Lower lobe of right lung (tissue), 2 donors: ENCODE measurements at places on chromosomes 2 and 18.

DNA sequence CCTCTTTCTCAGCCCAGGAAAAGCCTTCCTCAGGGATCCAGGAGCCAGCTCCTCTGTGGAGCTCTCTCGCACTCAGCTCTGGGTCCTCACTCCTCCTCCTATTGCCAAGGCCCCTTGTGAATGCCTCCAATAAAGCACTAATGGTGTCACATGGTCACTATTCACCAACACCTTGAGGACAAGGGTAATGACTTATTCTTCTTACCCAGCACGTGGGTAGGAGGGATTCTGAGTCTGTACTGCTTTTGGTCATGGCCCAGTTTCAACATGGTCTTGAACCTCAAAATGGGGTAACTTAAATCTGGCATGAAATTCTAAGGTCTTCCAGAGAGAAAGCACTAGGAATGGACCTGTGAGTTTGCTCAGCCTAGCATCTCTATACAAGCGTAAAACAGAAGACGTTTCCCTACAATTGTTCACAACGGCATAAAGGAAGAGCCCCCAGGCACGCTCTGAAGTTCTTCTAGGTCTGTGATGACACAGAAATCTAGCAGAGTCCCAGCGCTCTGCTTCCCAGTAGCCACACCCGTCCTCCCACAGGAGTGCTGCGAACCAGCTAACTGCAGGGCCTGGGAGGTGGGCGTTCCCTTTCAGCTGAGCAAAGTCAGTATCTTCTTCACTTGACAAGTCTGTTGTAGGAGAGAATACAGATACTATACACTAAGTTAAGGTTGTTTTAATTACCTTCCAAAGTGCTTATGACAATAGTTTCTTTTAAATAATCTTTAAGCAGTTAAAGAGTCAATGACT is 14.6 kb upstream of the KIDINS220 start:
- no peak for DNase-seq

DNA sequence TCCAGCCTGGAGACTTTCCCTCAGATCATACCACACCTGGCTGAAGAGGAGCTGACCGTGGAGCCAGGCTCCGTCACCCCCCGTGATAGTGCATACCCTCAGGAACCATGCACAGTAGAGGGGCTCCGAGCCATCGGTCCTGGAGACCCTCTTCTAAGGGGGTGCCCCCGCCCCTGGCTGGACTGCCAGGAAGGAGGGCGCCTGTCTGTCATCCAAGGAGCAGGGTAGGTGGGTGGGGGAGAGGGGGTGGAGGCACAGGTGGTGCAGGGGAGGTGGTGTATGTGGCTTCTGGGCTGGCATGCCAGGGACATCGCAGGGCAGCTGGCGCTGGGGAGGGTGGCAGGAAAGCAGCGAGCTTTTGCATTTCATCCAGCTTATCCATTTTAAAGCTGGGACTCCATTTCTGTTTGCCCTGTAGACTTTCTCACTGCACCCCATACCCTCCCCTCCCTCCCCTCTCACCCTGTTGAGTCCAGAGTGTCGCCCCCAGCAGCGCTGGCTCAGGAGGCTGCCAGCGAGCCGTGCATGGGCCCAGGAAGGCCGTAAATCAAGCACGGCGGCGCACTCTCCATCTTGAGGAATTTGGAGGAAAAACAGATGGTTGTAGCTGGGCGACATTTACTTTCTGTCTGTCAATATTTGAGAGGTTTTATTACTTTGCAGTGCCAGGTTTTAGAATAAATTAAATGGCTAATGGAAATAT is 56.2 kb upstream of the HS6ST1 start:
- DNase-seq: peak; percentile 47

GRCh38 chr2:222707689-222708273 is 36.3 kb downstream of the MOGAT1 start:
- no peak for DNase-seq

DNA sequence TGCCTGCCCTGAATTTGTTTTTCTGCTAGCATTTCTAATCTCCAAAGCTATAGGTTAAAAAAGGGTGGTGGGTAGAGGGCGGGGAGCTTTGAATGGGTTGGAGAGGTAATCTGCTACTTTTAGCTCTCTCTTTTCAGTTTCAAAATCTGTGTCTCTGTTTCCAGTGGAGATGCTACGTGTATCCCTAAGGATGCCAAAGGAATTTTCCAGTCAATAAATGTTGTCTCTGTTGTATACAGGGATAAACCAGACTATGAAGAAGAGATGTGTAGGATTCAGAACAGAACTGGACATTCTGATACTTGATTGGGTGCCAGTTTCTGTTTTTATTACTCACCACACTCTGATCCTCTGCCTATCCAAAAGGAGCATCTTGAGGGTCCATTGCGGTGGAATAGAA is 50.1 kb downstream of the TMEM178A start:
- DNase-seq: no peak

GRCh38 chr2:224104668-224105386 is 65.7 kb upstream of the SERPINE2 start:
- DNase-seq: no peak

DNA sequence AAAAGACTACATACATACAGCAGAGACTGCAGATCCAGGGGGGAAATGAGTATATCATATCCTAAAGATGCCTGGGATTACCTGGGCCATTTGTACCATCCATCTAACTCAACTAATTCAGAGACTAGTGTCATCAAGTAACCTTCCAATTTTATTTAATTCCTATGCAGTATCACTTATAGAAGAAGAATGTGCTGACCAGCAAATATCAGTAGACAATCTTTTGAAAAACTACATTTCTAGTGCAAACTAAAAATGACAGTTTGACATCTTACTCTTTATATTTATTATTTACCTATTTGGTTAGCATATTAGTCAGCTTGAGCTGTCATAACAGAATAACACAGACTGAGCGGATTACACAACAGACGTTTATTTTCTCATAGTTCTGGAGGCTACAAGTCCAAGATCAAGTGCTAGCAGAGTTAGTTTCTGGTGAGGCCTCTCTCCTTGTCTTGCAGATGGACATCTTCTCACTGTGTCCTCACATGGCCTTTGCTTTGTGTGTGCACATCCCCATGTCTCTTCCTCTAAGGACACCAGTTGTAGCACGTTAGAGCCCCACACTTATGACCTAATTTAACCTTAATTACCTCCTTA is 47.0 kb downstream of the NCKAP5 start:
- no peak for DNase-seq

- no peak for DNase-seq
Observed at GRCh38 chr2:112960230-112960825, 17.5 kb upstream of the IL36G start.

GRCh38 chr2:232697807-232698110 is 628 bp downstream of the GIGYF2 start:
- DNase-seq: no peak

GRCh38 chr18:48940854-48941611 is 9.7 kb downstream of the SMAD7 start:
- DNase-seq: no peak

- no peak for DNase-seq
Observed at GRCh38 chr2:165766326-165766927, 27.6 kb downstream of the GALNT3 start.

GRCh38 chr18:76928179-76928868 is 106.0 kb downstream of the ZNF236 start:
- DNase-seq: no peak

DNA sequence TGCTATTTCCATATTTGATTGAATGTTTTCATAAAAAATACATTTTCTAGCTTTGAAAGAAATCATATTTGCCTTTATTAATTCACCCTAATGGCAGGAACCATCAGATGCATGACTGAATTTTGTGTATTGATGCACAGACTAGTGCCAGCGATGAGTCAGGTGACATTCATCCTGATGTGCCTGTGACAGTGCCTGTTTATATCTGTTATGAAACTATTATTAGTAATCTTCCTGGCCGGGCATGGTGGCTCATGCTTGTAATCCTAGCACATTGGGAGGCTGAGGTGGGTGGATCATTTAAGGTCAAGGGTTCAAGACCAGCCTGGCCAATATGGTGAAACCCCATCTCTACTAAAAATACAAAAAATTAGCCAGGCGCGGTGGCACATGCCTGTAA is 170.0 kb downstream of the TSN start:
- no peak for DNase-seq

GRCh38 chr2:134718023-134718816 is 580 bp downstream of the TMEM163 start:
- DNase-seq: peak; percentile 62

GRCh38 chr2:62234755-62235655 is 39.1 kb downstream of the B3GNT2 start:
- no peak for DNase-seq

DNA sequence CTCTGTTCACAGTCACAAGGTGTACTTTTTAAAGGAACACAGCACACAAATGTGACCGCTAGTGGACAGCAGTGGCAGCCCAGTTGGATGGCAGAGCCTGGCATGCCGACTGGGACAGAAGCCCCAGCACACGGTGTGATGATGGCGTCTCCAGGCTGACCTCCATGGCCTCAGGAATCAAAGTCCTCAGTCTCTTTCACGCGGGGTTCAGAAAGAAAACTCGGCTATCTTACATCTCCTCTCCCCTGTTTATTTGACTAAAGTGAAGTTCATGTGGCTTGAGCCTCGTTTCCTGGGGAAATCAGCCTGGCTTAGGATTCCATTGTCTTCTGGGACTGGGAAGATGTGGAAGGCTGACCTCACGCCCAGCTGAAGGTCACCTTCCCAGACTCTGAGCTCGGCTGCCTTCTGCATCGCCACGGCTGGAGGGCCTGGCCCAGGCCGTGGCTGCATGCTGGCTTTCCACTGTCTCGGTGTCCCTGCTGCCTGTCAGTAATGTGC is 56.1 kb downstream of the ASAP2 start:
- no peak for DNase-seq

DNA sequence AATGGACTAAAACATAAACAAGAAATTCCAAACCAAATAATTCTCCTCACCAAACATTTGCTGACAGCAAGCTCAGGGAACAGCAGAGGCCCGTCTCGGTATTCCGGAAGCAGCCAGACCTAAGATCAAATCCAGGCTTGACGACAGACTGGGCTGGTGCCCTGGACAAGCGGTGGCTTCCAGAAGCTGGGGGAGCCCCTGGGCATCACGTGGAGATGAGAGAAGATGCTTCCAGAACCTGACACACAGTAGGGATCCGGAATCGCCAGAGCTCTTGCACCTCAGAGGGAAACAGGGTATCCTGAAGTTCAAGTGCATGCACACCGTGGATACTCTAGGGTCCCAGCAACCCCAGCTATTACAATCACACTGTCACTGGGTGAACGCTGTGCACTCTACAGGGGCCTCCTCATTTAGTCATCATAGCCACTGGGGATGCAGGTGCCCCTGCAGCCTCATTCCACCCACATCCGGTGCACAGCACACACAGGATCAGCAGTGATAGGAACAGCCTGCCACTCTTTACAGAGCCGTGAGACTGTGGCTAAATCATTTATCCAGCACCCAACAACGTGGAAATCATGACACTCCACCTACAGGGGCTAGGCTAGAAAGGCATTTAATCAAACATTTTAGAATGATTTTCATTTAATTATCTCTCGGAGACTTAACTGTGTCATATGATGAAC is 102.6 kb downstream of the HDAC4 start:
- DNase-seq: no peak

DNA sequence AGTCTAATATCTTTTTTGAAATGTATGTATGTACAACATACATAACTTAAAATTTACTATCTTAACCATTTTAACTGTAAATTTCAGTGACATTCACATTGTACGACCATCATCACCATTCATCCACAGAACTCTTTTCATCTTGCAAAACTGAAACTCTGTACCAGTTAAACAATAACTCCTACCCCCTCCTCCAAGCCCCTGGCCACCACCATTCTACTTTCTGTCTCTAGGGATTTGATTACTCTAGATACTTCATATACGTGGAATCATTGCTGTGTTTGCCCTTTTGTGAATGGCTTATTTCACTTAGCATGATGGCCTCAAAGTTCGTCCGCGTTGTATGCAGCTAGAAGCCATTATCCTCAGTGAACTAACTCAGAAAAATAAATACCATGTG is 217.0 kb downstream of the METTL4 start:
- DNase-seq: no peak

- no peak for DNase-seq
Observed at GRCh38 chr2:135585586-135585985, 54.3 kb downstream of the R3HDM1 start.

GRCh38 chr2:199606193-199606780 is 148.5 kb upstream of the SATB2 start:
- DNase-seq: no peak

DNA sequence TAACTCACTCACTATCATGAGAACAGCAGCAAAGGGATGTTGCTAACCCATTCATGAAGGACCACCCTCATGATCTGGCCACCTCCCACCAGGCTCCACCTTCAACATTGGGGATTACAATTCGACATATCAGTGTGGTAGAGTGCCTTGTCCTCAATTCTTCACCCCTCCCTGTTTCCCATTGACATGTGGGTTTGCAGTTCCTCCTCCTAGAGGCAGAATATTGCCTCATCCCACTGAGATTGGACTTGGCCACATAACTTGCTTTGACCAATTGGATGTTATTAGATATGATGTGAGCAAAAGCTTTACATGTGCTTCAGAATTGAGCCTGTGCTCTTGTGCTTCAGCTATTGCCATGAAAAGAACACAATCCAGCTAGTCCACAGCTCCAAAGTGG is 217.0 kb upstream of the CXCR4 start:
- no peak for DNase-seq

GRCh38 chr2:102154946-102155702 is 12.6 kb downstream of the IL1R1 start:
- DNase-seq: no peak

DNA sequence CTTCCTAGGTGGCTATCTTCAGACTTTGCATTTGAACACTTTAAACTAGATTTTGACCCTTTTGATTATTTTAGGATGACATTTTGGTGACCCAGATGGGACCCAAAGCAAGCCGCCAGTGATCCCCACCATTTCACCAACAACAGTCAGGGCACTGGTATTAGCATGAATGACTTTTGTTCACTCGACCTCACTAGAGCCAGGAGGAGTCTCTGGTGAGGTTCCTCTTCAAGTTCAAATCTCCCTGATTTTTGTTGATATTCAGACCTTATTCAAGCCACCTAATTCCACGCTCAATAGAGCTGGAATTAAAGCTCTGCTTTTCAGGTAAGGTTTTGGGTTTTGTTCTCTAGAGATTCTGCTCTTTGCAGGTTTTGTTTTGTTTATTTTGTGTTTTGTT is 202.3 kb downstream of the MREG start:
- DNase-seq: no peak

DNA sequence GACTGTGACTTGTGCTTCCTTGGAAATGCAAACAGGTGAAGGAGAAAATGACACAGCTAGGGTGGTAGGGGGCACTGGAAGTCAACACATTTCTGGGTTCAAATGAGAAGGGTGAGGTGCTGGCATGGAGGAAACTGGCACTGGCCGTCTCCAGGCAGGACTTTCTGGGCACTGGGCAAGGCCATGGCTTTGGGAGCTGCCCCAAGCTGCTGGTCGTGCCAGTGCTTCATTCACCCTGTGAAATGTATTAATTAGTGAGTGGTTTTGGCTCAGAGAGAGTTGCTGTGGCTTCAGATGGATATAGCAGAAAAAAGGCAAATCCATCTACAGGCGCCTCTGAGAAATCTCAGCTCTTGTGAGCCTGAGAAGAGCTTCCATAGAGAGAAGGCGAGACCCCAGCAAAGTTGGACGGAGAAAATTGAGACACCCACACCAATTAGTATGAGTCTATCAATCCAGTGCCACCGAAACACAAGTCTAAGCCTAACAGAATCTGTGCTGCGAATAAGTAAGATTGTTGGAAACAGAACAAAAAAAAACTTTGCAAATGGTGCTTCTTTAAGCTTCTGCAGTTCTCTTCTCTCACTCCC is 202.1 kb upstream of the TNP1 start:
- no peak for DNase-seq

- DNase-seq: peak; percentile 72
Observed at GRCh38 chr2:100321179-100321865, 979 bp downstream of the LONRF2 start.
